ENCODE measurements at places on chromosomes 4 and X. TPM values are rescaled to one million over a fixed set of nuclear protein-coding genes. Genes with fewer than 3 reads are reported as not detected.
A peak's percentile ranks its signal among the peaks of the same experiment; 100 is the strongest.

Gene CXCL1
- total RNA-seq, result 4.1 TPM

Gene TMEM31
- not detected for total RNA-seq

Gene NPNT
- 380 TPM for total RNA-seq

Gene XKRX
- 14.3 TPM for total RNA-seq

Gene SFRP2
- 64.4 TPM for total RNA-seq

Gene CENPI
- total RNA-seq, result 3.5 TPM

Gene HEPH
- 34.6 TPM for total RNA-seq

Gene COX7B2
- not detected for total RNA-seq

DNA sequence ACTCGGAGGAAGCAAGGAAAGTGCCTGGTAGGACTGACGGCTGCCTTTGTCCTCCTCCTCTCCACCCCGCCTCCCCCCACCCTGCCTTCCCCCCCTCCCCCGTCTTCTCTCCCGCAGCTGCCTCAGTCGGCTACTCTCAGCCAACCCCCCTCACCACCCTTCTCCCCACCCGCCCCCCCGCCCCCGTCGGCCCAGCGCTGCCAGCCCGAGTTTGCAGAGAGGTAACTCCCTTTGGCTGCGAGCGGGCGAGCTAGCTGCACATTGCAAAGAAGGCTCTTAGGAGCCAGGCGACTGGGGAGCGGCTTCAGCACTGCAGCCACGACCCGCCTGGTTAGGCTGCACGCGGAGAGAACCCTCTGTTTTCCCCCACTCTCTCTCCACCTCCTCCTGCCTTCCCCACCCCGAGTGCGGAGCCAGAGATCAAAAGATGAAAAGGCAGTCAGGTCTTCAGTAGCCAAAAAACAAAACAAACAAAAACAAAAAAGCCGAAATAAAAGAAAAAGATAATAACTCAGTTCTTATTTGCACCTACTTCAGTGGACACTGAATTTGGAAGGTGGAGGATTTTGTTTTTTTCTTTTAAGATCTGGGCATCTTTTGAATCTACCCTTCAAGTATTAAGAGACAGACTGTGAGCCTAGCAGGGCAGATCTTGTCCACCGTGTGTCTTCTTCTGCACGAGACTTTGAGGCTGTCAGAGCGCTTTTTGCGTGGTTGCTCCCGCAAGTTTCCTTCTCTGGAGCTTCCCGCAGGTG is 637 bp downstream of the AR start:
- peaks cover 17% of the 10 kb centered on the region for H3K27me3 ChIP-seq
- H3K4me1 ChIP-seq, result peaks cover 5% of the 10 kb centered on the region
- H3K4me3 ChIP-seq, result peak overlapping the region; percentile 34
- H3K27ac ChIP-seq, result no peak overlapping the region

DNA sequence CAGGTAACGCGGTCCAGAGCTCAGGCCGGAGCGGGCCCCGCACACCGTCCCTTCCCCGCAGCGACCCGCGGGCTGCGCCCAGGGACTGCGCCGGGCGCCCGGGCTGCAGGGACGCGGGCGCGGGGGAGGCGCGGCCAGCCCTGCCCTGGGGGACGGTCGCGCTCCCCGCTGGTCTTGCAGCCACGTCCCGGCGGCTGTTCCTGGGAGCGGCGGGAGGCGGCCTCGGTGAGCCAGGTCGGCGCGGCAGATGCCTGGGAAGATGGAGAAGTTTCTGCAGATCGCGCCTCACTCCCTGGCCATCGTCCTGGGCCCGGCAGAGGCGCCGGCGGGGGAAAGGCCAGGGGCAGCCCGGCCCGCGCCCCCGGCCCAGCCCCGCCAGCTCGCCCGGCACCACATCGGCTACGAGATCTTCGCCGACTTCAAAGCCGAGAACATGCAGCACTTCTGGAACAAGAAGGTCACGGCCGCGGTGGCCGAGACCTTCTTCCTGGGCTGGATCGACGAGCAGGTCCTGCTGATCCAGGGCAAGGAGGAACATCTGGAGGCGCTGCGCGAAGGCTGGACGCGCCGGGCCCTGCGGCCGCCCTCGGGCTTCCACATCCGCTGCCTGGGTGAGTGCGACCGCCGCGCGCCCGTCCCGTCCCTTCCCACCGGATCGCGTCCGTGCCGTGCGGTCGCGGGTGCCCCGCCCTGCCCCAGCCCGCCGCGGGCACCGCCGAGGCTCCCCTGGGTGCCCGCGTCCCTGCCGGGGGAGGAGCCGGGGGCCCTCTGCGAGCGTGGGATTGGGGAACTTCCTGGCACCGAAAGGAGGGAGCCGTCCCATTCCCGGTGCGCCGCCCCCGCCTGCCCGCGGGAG is 107.4 kb upstream of the STOX2 start:
- H3K4me3 ChIP-seq, result peak overlapping the region; percentile 50
- no peaks in the 10 kb centered on the region for H3K4me1 ChIP-seq
- no peaks in the 10 kb centered on the region for H3K36me3 ChIP-seq
- peak; percentile 39 for DNase-seq
- H3K27me3 ChIP-seq, result peaks cover 15% of the 10 kb centered on the region

DNA sequence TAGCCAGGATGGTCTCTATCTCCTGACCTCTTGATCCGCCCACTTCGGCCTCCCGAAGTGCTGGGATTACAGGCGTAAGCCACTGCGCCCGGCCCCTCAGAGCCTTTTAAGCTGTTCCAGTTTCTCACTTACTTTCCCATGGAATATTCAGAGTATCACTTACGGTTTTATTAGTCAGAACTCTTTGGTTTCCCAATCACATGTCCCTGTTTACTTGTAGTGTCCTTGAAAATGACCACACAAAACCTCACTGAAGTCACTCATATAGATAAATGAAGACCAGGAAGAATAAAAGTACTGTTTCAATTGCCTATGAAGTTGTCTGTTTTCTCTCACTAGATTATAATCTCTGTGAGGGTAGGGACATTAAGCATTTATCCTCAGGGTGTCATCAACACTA is 217.2 kb upstream of the HCCS start:
- no peak overlapping the region for H3K27ac ChIP-seq
- no peaks in the 10 kb centered on the region for H3K27me3 ChIP-seq
- H3K36me3 ChIP-seq, result no peaks in the 10 kb centered on the region
- H3K4me3 ChIP-seq, result no peak overlapping the region
- no peaks in the 10 kb centered on the region for H3K4me1 ChIP-seq

GRCh38 chr4:153383131-153383530 is 38.6 kb downstream of the MND1 start:
- DNase-seq, result no peak
- H3K4me1 ChIP-seq, result no peaks in the 10 kb centered on the region
- H3K27me3 ChIP-seq, result no peaks in the 10 kb centered on the region

DNA sequence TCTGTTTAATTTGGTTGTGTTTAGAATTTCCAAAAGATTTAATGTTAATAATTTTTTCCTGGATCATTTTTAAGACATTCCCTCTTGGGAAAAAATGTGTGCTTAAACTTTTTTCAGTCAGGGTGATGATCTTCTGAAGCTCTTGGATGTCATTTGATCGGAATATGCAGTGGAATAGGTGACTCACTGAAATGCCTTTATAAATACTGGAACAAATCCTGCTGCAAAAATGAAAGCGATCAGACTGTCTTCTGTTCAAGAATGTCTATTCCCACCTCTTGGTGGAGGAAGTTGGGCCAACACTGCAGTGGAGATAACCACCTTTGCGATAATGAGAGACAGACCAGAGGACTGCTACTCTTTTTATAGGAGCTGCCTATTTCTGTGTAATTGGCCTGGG is 46.7 kb downstream of the LARP1B start:
- H3K27ac ChIP-seq, result no peak overlapping the region
- H3K4me3 ChIP-seq, result no peak overlapping the region
- DNase-seq, result no peak
- no peaks in the 10 kb centered on the region for H3K27me3 ChIP-seq
- H3K36me3 ChIP-seq, result peaks cover 38% of the 10 kb centered on the region

- peaks cover 10% of the 10 kb centered on the region for H3K4me1 ChIP-seq
- H3K27me3 ChIP-seq, result no peaks in the 10 kb centered on the region
- no peaks in the 10 kb centered on the region for H3K36me3 ChIP-seq
- DNase-seq, result peak; percentile 68
- H3K4me3 ChIP-seq, result no peak overlapping the region
Measured at GRCh38 chr4:78644744-78645330, 93.3 kb downstream of the ANXA3 start.

DNA sequence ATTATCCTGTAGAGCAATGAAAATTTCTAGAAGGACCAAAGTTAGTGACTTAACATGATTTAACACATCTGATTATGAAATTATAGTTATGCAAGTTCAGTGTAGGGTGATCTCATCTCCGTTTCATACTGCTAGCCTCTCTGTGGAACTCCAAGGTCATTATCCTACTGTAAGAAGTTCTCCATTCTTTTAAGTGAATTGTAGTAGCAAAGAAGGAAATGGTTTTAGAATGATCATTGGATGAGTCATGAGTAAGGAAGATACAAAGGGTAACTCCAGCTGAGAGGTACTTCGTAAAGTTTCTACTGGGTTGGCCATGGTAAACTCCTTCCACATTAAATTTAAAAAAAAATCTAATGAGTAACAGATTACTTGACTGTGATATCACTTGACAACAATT is 215.0 kb upstream of the GIMD1 start:
- no peaks in the 10 kb centered on the region for H3K27me3 ChIP-seq
- no peaks in the 10 kb centered on the region for H3K36me3 ChIP-seq
- no peak for DNase-seq
- H3K4me3 ChIP-seq, result no peak overlapping the region
- no peaks in the 10 kb centered on the region for H3K4me1 ChIP-seq
- H3K27ac ChIP-seq, result no peak overlapping the region

DNA sequence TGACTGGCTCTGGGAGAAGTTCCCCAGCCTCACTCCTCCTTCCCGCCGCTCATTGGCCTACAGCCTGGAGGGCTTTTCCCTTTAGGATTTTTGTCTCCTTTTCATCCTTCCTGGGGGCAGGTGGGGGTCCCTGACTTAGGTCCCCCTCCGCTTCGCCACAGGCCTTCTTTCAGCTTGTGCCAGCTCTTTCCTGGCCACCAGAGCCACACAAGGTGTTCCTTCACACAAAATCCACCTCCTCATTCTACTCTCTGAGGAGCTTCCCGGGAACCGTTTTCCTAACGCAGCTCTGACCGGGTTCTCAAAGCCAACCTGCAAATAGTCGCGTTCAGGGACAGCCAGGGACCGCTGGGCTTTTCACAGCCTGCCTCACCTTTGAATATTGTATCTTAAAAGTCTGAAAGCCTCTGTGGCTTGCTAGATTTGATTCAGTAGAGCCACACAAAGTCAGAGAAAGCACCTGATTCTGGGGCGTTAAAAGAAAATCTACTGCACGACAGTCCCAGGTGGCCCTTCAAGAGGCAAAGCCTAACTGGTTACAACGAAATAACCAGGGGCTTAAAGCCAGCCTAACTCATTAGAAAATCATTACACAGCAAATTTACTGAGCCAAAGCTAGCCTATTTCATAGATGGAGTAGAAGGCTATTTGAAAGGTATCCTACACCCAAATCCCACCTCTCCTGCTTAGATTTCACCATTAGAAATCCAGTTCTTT is 731 bp upstream of the GPC3 start:
- H3K4me1 ChIP-seq, result no peaks in the 10 kb centered on the region
- H3K27me3 ChIP-seq, result peaks cover 18% of the 10 kb centered on the region
- DNase-seq, result no peak
- no peak overlapping the region for H3K27ac ChIP-seq

GRCh38 chrX:73765776-73766430 is 202.9 kb downstream of the CHIC1 start:
- H3K4me1 ChIP-seq, result no peaks in the 10 kb centered on the region
- H3K4me3 ChIP-seq, result no peak overlapping the region
- H3K27ac ChIP-seq, result no peak overlapping the region
- no peaks in the 10 kb centered on the region for H3K27me3 ChIP-seq
- DNase-seq, result no peak
- H3K36me3 ChIP-seq, result no peaks in the 10 kb centered on the region

DNA sequence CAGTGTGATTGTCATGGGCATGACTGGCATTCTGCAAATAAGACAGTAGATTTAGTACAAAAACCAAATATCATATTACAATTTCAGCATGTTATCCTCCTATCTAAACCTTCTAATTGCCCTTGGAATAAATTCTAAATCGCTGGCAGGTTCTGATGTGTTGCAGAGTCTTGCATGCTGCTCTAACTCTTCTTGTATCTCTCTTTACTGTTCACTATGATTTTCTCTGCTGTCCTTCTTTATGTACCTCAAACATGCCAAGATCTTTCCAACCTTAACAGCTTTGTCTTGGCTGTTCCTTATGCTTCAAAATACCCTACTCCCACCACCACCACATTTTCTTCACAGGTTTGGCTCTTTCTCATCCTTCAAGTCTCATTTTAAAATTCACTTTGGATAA is 43.0 kb upstream of the KCNIP4 start:
- no peaks in the 10 kb centered on the region for H3K27me3 ChIP-seq
- H3K27ac ChIP-seq, result no peak overlapping the region
- H3K36me3 ChIP-seq, result no peaks in the 10 kb centered on the region
- no peak overlapping the region for H3K4me3 ChIP-seq
- no peaks in the 10 kb centered on the region for H3K4me1 ChIP-seq
- no peak for DNase-seq

- H3K36me3 ChIP-seq, result no peaks in the 10 kb centered on the region
- H3K4me1 ChIP-seq, result no peaks in the 10 kb centered on the region
- H3K4me3 ChIP-seq, result no peak overlapping the region
- H3K27me3 ChIP-seq, result no peaks in the 10 kb centered on the region
- DNase-seq, result no peak
Measured at GRCh38 chrX:112901869-112902725, 61.5 kb upstream of the AMOT start.

- H3K27ac ChIP-seq, result no peak overlapping the region
- DNase-seq, result no peak
- no peaks in the 10 kb centered on the region for H3K36me3 ChIP-seq
- no peaks in the 10 kb centered on the region for H3K27me3 ChIP-seq
- H3K4me3 ChIP-seq, result no peak overlapping the region
Measured at GRCh38 chr4:139957065-139957464, 196.9 kb downstream of the MAML3 start.

DNA sequence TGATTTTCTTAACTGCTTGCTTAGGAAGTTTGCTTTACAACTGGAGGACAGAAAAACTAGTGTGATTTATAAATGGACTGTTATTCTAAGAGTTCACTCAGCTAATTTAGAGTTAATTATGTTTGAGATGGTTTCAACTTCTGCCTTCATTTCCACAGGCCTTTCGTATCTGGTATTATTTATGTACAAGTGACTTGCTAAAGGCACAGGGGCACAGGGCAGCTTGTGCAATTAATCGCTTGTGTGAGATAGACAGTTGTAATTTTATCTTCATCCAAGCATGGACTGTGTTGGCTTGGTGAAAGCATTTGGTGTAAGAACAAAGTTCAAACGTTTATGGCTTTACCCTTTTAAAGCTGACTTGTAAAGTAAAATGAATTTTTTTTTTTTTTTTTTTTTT is 38.3 kb downstream of the GPAT3 start:
- H3K4me3 ChIP-seq, result no peak overlapping the region
- DNase-seq, result no peak
- H3K4me1 ChIP-seq, result no peaks in the 10 kb centered on the region
- H3K27me3 ChIP-seq, result no peaks in the 10 kb centered on the region
